ENCODE measurements at places on chromosomes 5 and 9.
A peak's percentile ranks its signal among the peaks of the same experiment; 100 is the strongest.

- no peak for DNase-seq
Measured at GRCh38 chr9:135968601-135969000, 7.4 kb upstream of the UBAC1 start.

DNA sequence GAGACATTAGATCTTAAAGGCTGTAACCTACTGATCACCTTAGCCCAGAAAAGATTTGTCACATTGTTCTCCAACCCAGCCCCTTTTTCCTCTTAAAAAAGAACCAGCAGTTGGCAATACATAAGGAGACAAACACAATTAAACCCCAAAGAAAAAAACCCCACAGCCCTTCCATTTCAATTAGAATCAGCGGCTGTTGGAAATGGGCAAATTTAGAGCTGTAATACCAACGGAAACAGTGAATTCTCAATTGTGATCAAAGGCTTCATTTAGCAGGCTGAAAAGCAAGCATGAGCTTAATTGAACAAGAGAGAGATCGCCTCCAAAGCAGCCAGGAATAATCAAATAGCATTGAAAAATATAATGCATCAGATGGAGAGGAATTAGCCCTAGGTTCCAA, 153.6 kb downstream of the FAM114A2 start:
- no peak for DNase-seq

DNA sequence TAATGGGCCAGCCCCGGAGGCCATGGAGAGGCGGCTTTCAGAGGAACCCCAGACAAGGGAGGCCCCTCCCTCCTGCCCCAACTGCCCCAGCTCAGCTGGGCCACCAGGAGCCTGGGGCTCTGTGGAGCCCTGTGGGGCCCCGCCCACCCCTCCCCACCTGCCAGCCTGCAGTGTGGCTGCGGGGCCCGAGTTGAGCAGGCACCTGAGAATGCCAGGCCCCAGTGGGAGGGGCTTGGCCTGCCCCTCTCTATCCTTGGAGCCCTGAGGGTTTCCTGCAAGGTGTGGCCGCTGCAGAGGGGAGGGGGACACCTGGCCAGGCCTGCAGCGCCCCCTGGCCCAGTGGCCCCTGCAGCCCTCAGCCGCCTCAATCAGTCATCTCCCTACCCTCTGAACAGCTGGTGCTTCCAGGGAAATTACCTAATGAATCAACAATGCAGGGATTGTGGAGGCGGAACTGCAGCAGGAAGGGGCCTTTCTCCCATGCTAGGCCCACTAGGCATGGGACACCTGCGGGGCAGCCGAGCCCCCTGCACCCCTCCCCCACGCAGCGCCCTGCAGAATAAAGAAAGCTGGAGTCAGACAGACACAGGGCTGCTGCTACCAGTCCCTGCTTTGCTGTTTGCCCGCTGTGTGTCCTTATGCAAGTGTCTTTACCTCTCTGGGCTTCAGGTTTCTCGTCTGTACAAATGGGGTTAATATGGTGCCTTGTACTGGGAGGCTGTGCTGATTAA, 48.0 kb downstream of the LMX1B start:
- no peak for DNase-seq

GRCh38 chr9:99368341-99369326, 146.6 kb downstream of the SEC61B start:
- DNase-seq, result peak; percentile 10
